CD4-positive, alpha-beta T cell treated with Interleukin-12 subunit alpha and Interleukin-12 subunit beta, for 1 hour (primary cell): ENCODE measurements at places on chromosomes 12 and 14.

DNA sequence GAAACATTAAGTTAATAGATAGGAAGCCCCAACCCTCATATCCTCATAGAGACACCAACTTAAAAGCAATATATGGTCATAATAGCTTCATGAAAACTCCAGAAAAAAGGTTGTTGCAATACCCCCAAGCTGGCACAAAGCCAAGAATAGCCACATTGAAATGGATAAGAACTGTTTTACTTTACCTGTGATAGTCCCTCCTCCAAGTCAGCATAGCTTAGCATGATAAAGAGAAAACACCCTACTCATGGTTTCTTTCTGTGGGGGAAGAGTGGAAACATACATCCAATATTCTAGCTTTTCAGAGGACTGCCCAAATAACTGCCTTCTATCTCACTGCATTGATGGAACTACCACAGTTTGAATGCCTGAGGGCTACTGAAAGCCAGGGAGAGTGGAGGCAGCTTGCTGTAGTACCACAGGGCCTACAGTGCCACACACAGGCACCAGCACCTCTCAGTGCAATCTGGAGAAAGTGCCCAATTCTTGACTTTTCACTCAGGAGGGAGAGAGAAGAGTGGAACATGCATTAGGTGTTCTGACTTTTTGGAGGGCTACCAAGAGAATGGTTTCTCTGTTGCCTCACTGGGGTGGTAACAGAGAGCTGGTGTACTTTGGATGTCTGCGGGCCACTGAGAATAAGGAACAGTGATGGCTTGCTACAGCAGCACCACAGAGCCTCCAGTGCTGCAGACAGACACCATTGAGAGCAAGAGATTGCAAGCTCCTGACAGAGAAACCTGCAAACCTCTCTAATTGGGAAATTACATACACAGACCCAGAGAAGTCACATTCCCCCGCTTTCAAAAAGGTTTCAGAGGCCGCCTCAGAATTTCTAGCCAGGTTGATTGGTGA lies 157.1 kb upstream of the GARIN2 start:
- no peak for DNase-seq

- no peak for DNase-seq
Measured at GRCh38 chr14:63686926-63687325, 40.9 kb downstream of the SGPP1 start.

GRCh38 chr12:4943938-4944284 lies 34.2 kb downstream of the KCNA1 start:
- no peak for DNase-seq

GRCh38 chr14:90409209-90409730 lies 12.4 kb downstream of the CALM1 start:
- no peak for DNase-seq

- no peak for DNase-seq
Measured at GRCh38 chr12:10175846-10176636, 2.8 kb upstream of the TMEM52B start.

- DNase-seq: no peak
Measured at GRCh38 chr12:51771008-51771407, 77.5 kb downstream of the FIGNL2 start.

DNA sequence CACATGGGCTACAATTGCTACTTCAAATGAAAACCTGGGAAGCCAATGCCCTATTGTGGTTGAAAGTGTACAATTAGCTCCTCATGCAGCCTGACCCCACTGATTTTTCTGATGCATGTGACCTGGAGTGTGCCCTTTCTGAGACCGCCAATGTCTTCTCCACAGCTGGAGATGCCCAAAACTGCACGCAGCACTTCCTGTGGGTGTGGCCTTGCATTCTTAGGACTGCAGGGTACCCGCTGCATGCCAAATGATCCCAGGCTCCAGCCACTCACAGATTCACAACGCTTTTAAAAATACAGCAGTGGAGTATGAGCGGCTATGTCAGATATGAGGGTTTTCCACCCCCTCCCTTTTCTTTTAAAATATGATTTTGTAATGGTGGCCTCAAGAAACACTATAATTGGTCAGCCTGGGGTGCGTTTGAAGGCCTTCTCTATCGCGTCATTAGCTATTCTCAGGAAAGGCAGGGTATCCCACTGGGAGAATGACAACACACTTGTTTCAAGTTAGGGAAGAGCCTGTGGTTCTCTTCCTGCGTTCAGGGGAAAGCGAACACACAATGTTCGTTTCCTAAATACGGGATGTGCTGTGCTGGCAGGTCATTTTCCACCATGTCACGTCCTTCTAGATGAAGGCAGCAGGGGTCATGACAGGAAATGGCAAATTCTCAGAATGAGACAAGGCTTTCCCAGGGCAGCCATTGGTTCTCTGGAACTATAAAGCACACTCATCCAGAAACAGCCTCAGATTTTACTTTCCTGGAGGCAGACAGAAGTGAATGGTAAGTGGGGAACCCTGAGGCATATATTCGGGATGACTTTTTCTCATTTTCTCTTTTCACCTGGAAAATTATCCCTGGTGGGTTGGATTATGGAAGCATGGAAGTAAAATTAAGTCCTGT lies at the start of gene APOLD1:
TSS of gene APOLD1 (plus strand) at position 749 of the 904 bp plus-strand sequence. CDS start at position 782, 33 bp downstream.
- DNase-seq: no peak

DNA sequence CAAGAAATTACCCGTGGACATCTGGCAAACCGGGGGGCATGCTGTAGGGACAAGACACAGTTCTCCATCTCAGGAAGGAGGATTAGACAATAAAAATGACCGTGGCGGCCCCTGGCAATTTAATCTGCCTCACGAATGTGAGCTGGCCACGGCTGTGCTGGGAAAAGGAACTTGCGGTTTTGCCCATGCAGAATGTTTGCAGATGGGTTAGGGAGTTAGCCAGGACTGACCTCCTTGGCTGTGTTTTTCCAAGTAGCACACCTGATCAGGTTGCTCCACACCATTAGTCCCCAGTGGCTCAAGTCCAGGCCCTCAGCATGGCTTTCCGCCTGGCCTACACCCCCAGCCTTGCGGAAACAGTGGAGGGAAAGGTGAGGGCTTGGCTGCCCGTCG lies 20.8 kb downstream of the TPCN1 start:
- no peak for DNase-seq

- no peak for DNase-seq
Measured at GRCh38 chr14:104792101-104792884, 3.3 kb downstream of the AKT1 start.

DNA sequence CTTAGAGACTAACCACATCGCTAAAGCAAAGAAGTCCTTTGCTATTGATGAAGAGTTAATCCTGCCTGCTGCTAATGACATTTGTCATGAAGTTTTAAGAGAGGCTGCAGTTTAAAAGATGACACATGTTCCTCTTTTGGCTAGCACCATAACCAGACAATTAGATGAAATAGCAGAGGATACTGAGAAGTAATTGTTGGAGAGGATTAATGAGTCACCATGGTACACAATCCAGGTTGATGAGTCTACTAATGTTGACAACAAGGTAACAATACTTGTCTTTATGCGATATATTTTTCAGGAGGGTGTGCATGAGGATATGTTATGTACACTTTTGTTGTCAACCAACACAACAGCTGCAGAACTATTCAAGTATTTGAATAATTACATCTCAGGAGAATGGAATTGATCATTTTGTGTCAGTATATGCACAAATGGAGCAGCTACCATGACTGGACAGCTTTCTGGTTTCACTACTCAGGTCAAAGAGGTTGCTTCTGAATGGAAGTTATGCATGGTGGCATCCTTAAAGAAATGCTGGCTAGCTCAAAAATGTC lies 56.7 kb downstream of the LRRIQ1 start:
- DNase-seq: no peak

- no peak for DNase-seq
Measured at GRCh38 chr12:19694627-19695026, 255.3 kb downstream of the AEBP2 start.

DNA sequence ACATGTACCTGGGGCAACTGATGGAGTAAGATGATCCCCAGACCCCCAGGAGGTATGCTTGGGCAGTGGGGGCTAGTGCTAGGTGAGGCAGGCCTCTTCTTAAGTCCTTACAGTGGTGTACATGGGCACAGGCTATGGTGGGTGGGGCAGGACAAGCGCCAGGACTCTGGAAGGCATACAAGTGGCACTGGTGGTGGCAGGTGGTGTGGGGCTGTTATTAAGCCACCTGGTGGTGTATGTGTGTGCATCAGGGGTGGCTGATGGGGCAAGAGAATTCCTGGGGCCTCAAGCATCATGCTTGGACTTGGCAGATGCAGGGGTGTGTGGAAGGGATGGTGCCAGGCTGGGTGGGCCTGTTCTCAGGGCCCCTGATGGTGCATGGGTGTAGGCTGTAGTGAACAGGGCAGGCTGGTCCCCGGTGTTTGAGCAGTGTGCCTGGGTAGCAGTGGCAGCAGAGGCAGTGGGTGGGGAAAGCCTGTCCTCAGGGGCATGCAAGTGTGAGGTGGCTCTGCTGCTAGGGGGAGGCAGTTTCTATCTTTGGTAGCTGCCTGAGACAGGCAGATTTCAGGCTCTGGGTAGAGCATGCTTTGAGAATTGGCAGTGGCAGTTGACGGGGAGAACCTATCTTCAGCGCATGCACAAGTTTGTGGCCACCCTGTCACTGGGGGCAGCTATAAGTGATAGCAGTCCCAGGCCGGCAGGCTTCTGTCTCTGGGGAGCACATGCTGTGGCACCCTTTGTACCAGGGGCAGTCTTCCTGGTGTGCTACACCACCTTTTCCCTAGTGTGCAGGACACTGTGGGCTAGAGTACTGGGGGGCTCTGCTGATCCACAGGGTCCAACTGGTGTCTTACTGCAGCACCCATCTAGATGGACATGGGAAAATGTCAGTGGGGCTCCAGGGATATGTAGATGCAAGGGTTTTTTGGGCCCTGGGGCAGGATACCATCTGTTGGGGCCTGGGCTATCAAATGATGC lies 52.6 kb upstream of the ABCD2 start:
- no peak for DNase-seq

GRCh38 chr12:42094277-42094676 lies 50.4 kb downstream of the GXYLT1 start:
- DNase-seq: peak; percentile 37

GRCh38 chr14:49853158-49853477 lies 530 bp upstream of the NEMF start:
- DNase-seq: no peak

DNA sequence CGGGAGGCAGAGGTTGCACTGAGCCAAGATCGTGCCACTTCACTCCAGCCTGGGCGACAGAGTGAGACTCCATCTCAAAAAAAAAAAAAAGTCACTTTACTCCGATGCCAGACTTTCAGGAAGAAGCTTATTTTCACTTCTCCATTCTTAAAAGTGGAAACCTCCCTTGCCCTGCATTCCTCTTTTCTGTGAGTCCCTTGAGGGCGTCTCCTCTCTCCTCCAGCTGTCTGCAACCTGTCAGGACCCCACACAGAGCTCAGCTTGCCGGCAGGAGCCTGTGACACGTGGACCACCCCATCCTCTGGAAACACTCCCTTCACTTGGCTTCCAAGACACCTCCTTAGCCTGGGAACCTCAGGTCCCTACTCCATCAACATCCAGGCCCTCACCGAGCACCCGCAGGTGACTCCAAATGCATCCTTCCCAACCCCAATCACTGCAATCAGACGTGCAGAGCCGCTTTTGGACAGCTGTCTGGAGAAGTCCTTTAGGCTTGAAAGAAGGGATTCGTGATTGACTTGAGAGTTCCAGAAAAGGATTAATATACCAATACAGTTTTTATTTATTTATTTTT lies 34.3 kb downstream of the SLC15A4 start:
- DNase-seq: no peak

DNA sequence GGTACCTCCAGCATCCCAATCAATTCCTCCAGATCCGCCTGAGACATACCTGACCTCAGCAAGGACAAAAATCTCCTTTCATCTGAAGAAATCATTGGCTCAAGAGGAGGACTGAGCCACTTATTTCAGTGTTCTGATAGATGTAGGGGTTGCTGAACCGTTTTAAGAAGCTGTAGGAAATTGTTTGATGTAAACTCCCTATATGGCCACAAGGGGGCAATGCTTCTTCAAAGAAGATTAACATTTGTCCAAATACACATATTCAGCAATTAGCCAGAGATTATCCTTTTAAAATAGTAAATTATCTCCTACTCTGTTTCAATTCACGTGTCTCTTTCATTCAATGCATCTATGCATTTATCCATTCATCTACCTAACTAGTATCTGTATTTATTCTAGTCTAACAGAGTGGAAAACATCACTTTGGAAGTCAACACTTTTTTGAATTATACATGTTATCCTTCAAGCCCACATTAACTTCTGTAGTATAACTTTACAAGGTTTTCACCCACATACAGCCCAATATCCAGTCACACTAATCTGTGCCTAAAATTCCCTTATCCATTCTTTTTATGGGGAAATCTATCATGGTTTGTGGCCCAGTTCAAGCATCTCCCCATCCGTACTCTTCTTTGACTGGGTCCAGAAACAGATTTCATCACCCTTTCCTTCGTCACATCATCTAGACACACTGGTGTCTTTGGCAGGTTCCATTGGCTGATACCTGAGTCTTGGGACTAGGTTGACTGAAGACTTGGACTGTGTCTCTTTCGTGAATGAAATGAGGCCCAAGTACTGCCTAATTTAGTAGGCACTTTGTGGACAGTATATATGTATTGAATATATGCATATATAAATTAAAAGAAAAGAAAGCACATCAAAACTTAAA lies 411.0 kb upstream of the OR4E1 start:
- peak; percentile 61 for DNase-seq

DNA sequence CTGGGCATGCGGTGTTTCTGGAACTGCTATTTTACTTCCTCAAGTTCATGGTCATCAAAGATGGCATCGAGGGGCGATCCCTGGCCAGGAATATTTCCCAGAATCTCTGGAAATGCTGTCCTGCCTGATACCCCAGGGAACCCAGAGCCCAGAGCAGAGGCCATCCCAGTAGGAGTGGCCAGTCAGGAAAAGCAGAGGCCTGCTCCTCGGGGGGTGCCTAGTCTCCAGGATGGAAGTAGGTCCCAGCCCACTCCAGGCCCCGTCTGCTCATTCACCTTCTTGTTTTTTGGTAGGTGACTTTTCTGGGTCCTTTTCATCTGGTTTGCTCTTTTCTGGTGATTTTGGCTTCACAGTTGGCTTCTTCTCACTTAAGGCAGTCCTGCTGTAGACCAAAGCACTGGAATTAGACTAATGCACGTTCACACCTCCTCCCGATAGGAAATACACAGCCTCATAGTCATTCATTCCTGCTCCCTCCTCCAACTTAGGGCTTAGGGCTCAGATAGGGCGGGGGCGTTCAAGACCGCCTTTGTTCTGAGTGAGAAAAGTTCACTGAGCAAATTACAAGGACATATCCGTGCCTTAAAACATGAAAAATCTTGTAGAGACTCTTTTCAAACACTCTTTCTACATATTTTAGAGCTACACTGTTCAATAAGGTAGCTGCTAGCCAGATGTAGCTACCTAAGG lies 51.1 kb downstream of the TRAFD1 start:
- DNase-seq: no peak

DNA sequence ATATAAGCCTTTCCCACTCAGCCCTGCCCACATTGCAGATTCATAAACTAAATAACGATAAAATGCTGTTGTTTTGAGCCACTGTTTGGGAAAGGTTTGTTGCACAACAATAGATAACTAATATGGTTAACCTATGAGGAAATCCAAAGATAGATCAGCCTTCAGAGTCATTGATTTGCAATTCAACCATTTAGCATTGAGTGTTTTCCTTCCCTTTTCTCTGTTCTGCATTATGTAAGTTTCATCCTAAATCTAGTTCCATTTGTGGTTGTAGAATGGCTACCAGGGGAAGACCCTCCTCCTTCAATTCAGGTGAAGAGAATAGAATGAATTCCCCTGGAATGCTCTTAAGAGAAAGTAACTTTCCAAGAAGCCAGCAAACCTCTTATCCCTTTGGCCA lies 19.6 kb downstream of the TC2N start:
- DNase-seq: no peak
